DND-41 (cell line): ENCODE measurements at places on chromosomes 6 and 20.
A peak's percentile ranks its signal among the peaks of the same experiment; 100 is the strongest.

- H3K4me3 ChIP-seq = no peak overlapping the region
- DNase-seq = no peak
- peaks cover 6% of the 10 kb centered on the region for H3K4me1 ChIP-seq
- H3K27me3 ChIP-seq = no peaks in the 10 kb centered on the region
- H3K27ac ChIP-seq = no peak overlapping the region
These were observed 20.3 kb downstream of the PRDM1 start for GRCh38 chr6:106106276-106107042.

- H3K27me3 ChIP-seq = no peaks in the 10 kb centered on the region
- no peak overlapping the region for H3K4me3 ChIP-seq
- no peak for DNase-seq
- H3K36me3 ChIP-seq = no peaks in the 10 kb centered on the region
These were observed 1007.5 kb downstream of the KIF16B start for GRCh38 chr20:15565786-15566185.

DNA sequence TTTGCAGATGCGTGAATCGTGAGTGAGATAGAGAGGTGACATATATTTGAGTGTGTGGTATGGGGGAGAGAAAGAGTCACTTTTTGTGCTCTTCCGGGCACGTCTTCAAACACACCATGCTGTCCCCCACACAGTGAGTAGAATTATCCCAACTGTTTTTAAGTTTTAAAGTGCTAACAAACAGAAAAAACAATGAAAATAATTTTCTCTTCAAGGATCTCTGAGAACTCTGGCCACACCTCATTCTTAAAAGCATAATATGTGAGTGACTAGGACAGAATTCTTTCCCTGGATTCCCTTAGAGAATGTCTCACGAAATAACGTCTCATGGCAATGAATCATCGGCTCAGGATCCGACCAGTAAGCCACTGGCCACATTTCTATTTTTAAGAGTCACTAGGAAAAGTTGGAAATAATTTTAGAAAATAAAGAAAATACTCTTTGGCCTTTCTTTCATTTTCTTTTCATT is 235.7 kb upstream of the ZNF217 start:
- H3K4me3 ChIP-seq = no peak overlapping the region
- DNase-seq = no peak

DNA sequence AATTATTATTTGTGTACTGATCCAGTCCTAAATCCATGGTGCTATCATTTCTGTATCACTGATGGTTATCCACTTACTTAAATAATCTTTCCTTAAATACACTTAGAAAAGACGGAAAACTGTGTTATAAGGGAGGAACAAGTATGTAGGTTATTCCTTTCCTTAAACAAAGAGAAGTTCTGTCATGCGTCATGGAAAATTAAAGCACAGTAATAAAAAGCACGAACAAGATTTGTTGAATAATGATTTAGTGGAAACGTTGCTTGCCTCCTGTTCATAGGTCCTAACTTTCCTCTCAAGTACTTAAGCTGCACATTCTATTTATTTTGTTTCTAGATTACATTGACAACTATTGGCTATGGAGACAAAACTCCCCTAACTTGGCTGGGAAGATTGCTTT is 120.4 kb downstream of the KHDC1L start:
- no peak overlapping the region for H3K27ac ChIP-seq
- H3K36me3 ChIP-seq = no peaks in the 10 kb centered on the region
- H3K27me3 ChIP-seq = no peaks in the 10 kb centered on the region
- DNase-seq = no peak
- no peak overlapping the region for H3K4me3 ChIP-seq
- no peaks in the 10 kb centered on the region for H3K4me1 ChIP-seq

DNA sequence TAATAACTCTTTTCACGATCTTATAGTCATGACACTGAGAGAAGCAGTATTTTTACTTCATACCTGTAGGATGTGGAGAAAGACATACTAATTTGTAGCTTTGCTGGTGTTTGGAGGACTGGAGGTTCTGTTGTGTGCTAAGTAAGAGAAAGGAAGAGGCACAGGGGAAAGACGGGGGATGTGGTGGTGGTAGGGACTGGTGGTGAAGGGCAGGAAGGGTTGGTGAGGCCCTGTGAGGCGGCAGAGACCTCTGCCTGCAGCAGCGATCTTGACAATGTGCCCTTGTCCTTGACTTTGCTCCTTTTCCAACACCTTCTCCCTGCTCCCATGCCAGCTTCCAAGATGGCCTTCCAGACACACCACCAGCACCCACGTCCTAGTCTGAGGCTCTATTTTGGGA is 32.6 kb upstream of the MPC1 start:
- H3K36me3 ChIP-seq = no peaks in the 10 kb centered on the region
- no peak overlapping the region for H3K4me3 ChIP-seq
- DNase-seq = peak; percentile 69
- H3K4me1 ChIP-seq = peaks cover 76% of the 10 kb centered on the region
- peak overlapping the region; percentile 65; the same call in 1 of the 2 replicates for H3K27ac ChIP-seq

- no peak for DNase-seq
- H3K27ac ChIP-seq = no peak overlapping the region
- H3K4me1 ChIP-seq = no peaks in the 10 kb centered on the region
These were observed 126.0 kb upstream of the PMEPA1 start for GRCh38 chr20:57835588-57836455.

DNA sequence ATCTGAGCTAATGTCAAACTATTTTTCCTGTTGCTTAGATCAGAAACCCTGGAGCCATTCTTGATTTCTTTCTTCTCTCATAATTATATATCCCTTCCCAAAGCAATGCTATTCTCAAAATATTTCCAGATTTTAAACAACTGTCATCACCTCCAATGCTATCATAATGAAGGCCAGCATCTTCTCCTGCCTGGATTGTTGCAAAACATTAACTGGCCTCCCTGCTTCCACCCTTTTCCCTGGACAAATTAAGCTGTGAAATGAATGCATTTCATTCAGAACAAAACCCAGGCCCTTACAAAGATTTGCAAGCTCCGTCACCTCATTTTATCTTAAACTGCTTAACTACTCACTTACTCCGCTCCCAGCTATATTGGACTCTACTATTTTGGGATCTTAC is 535.3 kb upstream of the HS3ST5 start:
- DNase-seq = no peak
- H3K4me3 ChIP-seq = no peak overlapping the region
- no peaks in the 10 kb centered on the region for H3K36me3 ChIP-seq
- H3K27ac ChIP-seq = no peak overlapping the region
- H3K4me1 ChIP-seq = no peaks in the 10 kb centered on the region

DNA sequence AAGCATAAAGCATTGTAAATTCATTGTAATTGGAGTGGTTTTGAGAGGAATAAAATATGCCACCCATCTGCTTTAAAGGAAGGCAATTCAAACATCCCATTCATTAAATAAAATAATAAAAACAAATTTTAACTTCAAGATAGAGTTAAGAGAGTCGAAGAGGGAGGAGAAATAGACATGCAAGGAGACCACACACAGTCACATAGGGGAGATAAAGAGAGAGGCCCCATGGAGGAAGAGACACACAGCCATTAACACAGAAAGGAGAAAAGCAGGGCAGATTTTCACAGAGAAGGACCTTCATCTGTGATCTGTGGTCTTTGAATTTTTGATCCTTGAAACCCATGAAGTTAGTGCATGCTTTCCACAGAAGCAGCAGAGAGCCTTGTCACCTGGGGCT is 214.3 kb upstream of the TCF21 start:
- no peaks in the 10 kb centered on the region for H3K27me3 ChIP-seq
- H3K4me1 ChIP-seq = no peaks in the 10 kb centered on the region
- H3K4me3 ChIP-seq = no peak overlapping the region

- H3K4me3 ChIP-seq = no peak overlapping the region
- 0 out of 2 replicates have a peak overlapping the region, but pooled peaks have one; percentile 6 for H3K27ac ChIP-seq
- DNase-seq = no peak
- H3K36me3 ChIP-seq = peaks cover 6% of the 10 kb centered on the region
- no peaks in the 10 kb centered on the region for H3K27me3 ChIP-seq
These were observed 26.3 kb downstream of the ELOVL5 start for GRCh38 chr6:53322188-53323029.

DNA sequence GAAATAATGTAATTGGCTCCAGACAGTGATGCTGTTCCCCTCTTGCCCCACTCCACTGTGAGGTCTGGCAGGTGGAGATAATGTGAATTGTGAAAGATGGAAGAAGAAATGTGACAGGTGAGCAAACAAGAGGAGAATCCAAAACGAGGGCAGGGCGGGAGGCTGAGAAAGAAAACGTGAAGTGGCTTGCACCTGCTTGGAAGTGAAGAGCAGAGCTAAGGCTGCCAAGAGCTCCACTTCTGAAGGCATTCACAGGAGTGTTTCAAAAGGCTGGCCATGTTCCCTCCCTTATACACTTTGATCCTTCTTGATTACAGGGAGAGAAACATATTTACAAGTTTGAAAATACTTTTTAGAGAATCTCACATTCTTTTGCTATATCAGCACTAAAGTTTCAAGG is 359.4 kb downstream of the EPHA7 start:
- H3K4me3 ChIP-seq = no peak overlapping the region
- no peaks in the 10 kb centered on the region for H3K36me3 ChIP-seq
- H3K27me3 ChIP-seq = no peaks in the 10 kb centered on the region
- no peak for DNase-seq
- no peaks in the 10 kb centered on the region for H3K4me1 ChIP-seq

DNA sequence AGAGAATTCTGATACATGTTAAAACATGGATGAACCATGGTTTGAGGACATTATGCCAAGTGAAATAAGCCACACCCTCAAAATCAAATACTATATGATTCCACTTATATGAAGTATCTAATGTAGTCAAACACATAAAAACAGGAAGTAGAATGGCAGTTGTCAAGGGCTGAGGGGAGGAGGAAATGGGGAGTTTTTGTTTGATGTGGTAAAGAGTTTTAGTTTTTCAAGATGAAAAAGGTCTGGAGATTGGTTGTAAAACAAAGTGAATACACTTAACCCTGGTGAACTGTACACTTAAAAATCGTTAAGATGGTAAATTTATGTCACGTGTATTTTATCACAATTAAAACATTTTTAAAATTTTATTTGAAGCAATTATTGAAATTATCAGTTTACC is 127.4 kb upstream of the GRIK2 start:
- peaks cover 17% of the 10 kb centered on the region for H3K4me1 ChIP-seq
- H3K4me3 ChIP-seq = no peak overlapping the region
- H3K36me3 ChIP-seq = no peaks in the 10 kb centered on the region
- peak; percentile 60 for DNase-seq
- peak overlapping the region; percentile 76 for H3K27ac ChIP-seq
- H3K27me3 ChIP-seq = no peaks in the 10 kb centered on the region

GRCh38 chr6:25927756-25928216 is 2.7 kb downstream of the SLC17A2 start:
- DNase-seq = no peak
- no peak overlapping the region for H3K27ac ChIP-seq
- no peaks in the 10 kb centered on the region for H3K36me3 ChIP-seq
- peaks cover 6% of the 10 kb centered on the region for H3K27me3 ChIP-seq
- H3K4me3 ChIP-seq = no peak overlapping the region
- H3K4me1 ChIP-seq = no peaks in the 10 kb centered on the region

- no peak for DNase-seq
- no peak overlapping the region for H3K4me3 ChIP-seq
- H3K27me3 ChIP-seq = no peaks in the 10 kb centered on the region
- H3K4me1 ChIP-seq = no peaks in the 10 kb centered on the region
- H3K27ac ChIP-seq = no peak overlapping the region
- H3K36me3 ChIP-seq = no peaks in the 10 kb centered on the region
These were observed 8.5 kb upstream of the FABP7 start for GRCh38 chr6:122770835-122771601.

- peaks cover 7% of the 10 kb centered on the region for H3K27me3 ChIP-seq
- H3K27ac ChIP-seq = no peak overlapping the region
- H3K36me3 ChIP-seq = no peaks in the 10 kb centered on the region
- no peak for DNase-seq
These were observed 174.0 kb upstream of the FOXQ1 start for GRCh38 chr6:1137849-1138248.

DNA sequence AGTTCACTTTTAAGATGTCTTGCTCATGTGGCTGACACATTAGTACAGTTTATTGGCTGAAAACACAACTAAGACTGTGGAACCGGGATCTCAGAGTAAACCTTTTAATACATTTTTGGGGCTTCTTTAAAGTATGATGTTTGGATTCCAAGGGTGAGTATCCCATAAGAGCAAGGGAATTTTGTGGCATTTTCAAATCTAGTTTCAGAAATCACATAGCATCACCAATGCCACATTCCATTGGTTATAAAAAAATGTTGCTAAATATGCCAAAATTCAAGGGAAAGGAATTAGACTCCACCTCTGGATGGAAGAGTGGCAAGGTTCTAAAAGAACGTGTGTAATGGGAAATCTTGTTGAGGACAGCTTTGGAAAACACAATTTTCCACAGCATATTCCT is 338.6 kb downstream of the COL12A1 start:
- no peak for DNase-seq
- H3K27me3 ChIP-seq = no peaks in the 10 kb centered on the region
- H3K27ac ChIP-seq = no peak overlapping the region
- H3K4me3 ChIP-seq = no peak overlapping the region
- H3K36me3 ChIP-seq = no peaks in the 10 kb centered on the region

DNA sequence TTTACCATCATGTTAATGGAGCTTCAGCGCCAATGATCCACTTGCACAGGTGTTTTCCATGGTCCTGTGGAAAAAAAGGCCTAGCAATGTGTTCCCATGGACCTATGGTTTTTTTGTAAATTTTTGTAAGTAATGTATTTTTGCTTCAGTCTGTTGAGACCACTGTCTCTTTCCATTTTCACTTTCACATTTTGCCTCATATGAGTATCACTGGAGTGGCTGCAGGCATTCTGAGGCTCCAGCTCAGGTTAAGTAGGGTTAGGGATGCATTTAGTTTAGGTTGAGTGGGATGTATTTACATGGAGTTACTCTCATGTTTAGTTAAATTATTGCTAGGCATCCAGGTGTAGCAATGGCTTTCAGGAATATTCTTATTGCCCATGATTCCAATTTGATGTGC is 19.2 kb upstream of the LMBRD1 start:
- H3K36me3 ChIP-seq = no peaks in the 10 kb centered on the region
- H3K4me1 ChIP-seq = no peaks in the 10 kb centered on the region
- H3K27me3 ChIP-seq = no peaks in the 10 kb centered on the region
- H3K27ac ChIP-seq = no peak overlapping the region
- no peak overlapping the region for H3K4me3 ChIP-seq

- H3K4me1 ChIP-seq = peaks cover 26% of the 10 kb centered on the region
- no peak for DNase-seq
- no peak overlapping the region for H3K4me3 ChIP-seq
- H3K36me3 ChIP-seq = no peaks in the 10 kb centered on the region
These were observed 31.9 kb upstream of the FABP7 start for GRCh38 chr6:122747573-122747972.

- H3K4me1 ChIP-seq = peaks cover 43% of the 10 kb centered on the region
- peak overlapping the region; percentile 91 for H3K27ac ChIP-seq
- H3K36me3 ChIP-seq = peaks cover 29% of the 10 kb centered on the region
These were observed 1.1 kb upstream of the PANK2 start for GRCh38 chr20:3887876-3888620.

- no peak overlapping the region for H3K4me3 ChIP-seq
- H3K27me3 ChIP-seq = no peaks in the 10 kb centered on the region
- H3K27ac ChIP-seq = no peak overlapping the region
- DNase-seq = no peak
- H3K4me1 ChIP-seq = no peaks in the 10 kb centered on the region
- peaks cover 58% of the 10 kb centered on the region for H3K36me3 ChIP-seq
These were observed 69.3 kb downstream of the IBTK start for GRCh38 chr6:82178077-82178758.
